Skeletal muscle tissue (tissue), 5 donors: ENCODE measurements at places on chromosomes 1 and 21. TPM values are rescaled to one million over a fixed set of nuclear protein-coding genes. Genes with fewer than 3 reads are reported as not detected.

EIF3I gene
- total RNA-seq, result 171 TPM

SPRR1B gene
- not detected for total RNA-seq

VWA1 gene
- 11.0 TPM for total RNA-seq

SEC16B gene
- total RNA-seq, result 5.7 TPM

C1QC gene
- total RNA-seq, result 30.3 TPM

TRIM17 gene
- total RNA-seq, result 0.52 TPM

NBPF4 gene
- total RNA-seq, result not detected

FAM131C gene
- total RNA-seq, result not detected

TPRG1L gene
- total RNA-seq, result 17.2 TPM

NUCKS1 gene
- total RNA-seq, result 152 TPM

F13B gene
- total RNA-seq, result not detected

DIO1 gene
- not detected for total RNA-seq

AQP10 gene
- not detected for total RNA-seq

FAM110D gene
- total RNA-seq, result 1.0 TPM

RTCA gene
- total RNA-seq, result 28.7 TPM
